Eye (tissue), 1 donor: ENCODE measurements at places on chromosomes 2 and 18.

DNA sequence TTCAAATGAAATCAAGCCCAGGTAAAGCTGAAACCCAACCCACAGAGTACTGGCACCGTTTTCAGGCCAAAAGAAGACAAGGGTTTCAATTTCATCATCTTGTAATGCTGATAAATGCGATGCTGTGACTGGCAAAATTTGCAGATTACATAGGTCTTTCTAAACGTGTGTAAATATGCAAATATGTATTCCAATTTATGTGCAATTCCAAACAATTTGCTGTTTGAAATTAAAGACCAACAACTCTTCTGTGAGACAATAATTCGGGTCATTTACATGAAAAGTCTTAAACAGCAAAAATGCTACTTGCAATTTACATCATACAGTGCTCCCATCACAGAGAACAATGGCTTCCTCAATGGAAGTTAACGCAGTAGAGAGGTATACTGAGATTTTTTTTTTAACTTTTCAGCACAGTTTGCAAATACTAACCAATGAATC lies 2.8 kb upstream of the ZNF532 start:
- DNase-seq, result peak; percentile 64

- no peak for DNase-seq
These were observed 27.7 kb upstream of the DNMT3A start for GRCh38 chr2:25369439-25369838.

GRCh38 chr2:77418537-77418936 lies 103.6 kb downstream of the LRRTM4 start:
- no peak for DNase-seq

GRCh38 chr18:46733872-46734271 lies 23.0 kb downstream of the ST8SIA5 start:
- DNase-seq, result no peak

DNA sequence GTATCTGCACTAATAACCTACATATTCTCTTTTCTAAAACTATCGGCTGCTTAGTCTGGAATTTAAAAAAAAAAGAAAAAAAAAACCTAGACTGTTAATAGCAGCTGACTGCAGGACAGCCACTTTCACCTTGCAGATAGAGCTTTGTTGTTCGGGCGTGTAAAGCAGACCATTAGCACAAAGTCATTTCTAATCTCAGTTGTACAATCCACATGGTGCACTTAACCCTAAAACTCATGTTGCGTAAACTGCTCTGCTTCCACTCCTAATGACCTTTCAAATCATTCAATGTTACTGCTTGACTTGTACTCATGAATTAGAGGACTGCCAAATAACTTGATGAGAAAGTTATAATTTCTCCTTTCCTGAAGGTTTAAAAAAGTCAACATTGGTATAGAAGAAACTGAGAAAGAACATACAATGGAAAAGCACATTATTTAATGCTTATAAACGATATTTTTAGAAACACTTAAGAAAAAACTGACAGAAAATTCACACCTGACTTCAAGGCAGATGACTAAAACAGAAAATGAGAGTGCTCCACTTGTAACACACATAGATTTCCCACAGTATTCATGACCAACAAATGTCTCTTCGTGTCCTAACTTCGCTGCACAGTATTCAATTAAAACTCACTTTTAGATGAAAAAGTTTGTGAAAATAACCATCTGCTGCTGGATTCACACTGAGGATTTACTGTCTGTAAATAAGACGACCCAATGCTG lies 2.6 kb downstream of the CDH2 start:
- peak; percentile 67 for DNase-seq

DNA sequence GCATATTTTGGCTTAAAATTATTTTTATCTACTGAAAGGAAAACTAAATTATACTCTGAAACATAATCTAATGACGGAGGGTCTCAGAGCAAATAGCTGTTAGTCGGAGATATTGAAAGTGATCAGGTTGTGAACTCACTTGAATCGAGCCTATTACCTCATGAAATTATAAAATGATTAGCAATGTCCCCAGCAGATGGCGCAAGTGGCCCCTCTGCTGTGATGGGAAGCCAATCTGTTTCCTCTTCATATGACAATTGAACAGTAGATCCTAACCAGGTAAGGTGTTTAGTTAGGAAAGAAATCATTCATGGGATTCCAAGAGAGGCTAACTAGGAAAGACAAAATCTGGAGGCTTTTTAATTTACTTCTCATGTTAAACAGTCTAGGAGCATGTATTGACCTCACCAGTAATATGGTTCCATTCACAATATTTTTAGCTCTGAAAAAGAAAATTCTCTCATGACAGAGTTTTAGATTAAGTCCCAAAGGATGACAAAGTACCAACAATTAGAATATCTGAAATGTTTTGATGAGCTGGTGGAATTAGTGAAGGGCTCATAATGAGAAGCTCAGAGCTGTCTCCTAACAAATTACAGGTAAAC lies 29.9 kb upstream of the MPPE1 start:
- DNase-seq, result peak; percentile 91

DNA sequence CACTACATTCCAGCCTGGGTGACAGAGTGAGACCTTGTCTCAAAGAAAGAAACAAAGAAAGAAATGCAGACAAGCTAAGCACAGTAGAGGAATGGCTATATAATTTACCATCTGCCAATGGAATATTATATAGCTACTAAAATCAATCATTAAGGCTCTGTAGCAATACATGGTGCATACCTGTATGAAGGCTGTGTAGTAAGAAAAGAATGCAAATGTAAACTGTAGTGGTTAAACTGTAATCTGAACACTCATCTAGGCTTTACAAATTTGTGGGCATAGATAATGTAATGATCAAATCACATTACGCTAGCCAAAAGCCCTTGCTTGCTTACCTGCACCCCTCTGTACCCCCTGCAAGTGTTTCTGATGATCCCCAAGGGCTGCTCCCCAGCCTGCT lies 230.9 kb downstream of the LTBP1 start:
- DNase-seq, result no peak

DNA sequence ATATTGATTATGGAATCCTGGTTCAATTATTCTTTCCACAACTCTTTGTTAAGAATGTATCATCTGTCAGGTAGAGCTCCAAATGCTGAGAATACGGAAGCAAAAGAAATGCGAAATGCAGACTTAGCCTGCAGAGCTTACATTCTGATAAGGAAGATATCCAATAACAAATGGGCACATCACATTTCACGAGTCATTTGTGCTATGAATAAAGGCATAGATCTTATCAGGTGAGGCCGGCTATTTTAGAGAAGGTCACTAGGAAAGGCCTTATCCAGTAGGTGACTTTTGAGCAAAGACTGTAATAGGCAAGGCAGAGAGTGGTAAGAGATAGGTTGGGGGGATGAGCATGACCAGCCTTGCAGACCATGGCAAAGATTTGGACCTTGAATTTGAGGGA lies 174.3 kb upstream of the SERPINE2 start:
- no peak for DNase-seq

DNA sequence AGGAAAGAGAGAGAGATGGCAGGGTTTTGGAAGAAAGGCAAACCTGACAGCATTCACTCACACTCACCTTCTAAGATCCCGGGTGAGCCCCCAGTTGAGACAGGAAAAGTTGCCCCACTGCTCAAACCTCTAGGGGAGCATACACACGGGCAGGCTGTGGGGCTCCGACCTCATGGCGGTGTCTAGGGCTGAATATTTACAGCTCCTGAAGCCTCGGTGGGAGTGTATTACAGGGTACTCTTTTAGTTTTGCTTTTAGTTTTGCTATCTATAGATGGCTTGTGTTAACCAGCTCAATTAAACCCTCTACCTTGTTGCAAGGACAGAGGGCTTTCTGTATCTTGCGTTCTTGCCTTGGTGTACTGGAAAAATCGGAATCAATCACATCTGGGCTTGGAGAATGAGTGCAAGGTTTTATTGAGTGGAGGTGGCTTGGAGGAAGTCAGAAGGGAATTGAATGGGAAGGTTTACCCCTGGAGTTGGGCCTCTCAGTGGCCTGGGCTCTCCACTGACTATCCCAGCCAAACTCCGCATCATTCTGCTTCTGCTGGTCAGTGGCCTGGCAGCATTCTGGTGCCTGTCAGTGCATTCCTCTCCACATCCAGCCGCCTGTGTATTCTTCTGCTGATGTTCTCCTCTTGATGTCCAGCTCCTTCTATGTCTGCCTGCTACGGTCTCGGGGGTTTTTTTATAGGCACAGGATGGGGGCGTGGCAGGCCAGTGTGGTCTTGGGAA lies 10.1 kb upstream of the IFIH1 start:
- DNase-seq, result no peak

DNA sequence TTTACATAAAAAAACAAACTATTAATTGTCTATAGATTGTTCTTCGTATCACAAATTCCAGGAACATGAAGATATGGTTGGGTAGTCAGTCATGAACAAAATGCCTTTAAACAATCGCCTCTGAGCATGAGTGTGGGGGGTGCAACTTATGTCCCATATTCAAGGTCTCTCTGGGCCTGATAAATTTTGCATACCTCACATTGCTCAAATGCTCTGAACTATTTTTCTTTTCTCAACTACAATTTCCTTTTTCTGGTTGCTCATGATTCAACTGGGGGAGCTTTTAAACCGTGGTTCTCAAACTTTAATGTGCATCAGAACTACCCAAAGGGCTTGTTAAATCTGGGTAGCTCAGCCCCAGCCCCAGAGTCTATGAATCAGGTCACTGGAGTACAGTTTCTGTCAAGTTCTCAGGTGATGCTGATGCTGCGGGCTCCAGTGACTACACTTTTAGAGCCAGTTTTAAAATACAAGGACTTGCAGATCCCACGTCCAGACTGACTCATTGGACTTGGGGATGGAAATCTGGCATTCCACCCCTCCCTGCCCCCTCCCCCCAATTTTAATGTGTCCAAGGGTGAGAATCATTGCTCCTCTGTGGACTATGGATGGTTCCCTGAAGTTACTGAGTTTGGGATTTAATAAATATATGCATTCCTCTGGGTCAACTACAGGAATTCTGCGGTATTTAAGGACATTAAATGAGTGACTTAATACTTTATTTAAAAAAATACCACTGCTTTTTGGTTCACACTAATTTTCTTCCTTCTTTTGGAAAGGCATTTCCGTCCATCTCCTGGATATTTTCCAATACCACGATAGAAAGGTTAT lies 1.5 kb upstream of the GPD2 start:
- DNase-seq, result peak; percentile 8

DNA sequence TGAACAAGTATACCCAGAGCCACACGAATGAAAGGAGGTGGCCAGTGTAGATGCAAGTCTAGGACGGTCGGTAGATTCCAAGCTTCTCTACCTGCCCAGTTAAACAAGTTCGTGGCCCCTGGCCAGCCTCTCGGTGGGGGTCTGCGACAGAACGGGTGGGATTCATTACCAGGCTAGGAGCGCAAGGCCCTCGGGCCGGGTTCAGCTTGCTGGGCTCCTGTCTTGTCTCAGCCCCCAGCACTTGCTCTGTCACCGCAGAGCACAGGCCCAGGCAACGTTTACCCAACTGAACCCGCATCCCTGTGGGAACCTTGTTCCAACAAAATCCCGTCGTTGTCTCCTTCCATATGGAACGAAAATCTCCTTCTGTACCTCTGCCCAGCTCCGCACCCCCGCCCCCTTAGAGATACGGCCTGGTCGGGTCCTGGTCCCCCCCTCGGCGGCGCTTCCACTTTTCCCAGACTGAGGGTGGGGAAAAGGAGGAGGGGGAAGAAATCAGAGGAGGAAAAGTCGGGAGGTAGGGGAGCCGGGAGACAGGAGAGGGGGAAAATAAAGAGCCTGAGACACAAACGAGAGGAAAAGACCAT lies 1.9 kb upstream of the EMX1 start:
- DNase-seq, result peak; percentile 46

GRCh38 chr18:57439985-57440330 lies 4.8 kb downstream of the ONECUT2 start:
- no peak for DNase-seq

DNA sequence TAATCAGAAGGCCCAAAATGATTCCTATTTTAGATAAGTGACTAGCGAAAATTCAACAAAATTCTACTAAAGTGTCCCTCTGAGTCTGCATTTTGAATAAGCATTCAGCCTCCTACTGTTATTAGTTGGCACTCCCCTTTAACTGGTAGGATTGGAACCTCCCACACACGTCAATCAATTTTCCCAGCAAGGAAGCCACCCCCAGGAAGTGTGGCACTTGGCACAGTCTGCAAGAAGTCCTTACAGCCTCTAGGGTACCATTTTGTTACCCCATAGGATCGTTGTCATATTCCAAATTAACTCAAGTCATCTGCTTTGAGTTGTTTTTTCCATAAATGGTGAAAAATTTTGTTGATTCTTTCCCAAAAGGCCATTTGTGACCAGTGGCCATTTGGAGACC lies 33.8 kb upstream of the POU3F3 start:
- no peak for DNase-seq

- no peak for DNase-seq
These were observed 386.2 kb downstream of the SETBP1 start for GRCh38 chr18:45066886-45067285.

DNA sequence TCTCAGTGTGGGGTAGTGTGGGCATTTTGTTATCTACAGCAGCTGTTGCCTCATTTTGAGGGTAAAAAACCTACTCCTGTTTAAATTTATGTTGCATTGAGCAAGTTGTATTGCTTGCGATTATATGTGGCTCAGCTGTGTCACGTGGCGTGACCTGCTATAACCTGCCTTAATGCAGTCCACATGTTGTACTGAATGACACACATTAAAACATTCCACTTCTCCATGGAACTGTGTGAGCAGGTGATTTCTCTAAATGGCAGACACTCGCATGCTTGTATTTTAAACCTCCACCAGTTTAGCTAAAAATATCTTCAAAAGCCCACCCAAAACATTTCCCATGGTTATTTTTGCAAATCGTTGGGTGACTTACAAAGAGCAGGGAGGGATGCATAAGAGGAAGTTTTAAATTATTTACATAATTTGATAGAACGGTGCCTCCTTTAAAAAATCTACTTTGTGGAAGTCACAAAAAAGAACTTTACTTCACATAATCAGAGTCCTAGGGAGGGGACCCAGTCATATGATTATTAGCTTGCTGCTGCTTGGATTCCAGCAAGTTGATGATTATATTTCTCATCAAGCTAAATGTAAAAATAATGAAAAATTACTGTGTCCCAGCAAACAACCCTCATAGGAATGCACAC lies 163.3 kb upstream of the ZEB2 start:
- DNase-seq, result peak; percentile 20

GRCh38 chr18:8056723-8057122 lies 489.6 kb downstream of the PTPRM start:
- DNase-seq, result no peak

DNA sequence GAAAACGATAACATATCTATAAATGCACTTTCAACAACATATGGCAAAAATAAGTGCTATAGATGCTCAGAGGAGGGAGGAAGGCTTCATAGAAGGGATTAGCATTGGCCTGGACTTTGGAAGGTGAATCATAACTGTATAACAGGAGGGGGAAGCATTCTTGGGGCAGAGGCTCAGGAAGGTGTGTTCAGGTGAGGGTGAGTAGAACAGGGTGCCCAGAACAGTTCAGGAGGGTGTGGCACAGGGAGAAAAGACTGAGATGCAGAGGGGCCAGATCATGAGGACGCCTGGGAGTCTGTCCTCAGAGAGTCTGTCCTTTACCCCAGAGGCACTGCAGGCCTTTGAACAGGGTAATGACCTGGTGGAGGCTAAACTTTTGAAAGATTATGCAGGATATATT lies 29.3 kb upstream of the MEP1B start:
- no peak for DNase-seq

GRCh38 chr2:164719996-164720941 lies 99.0 kb upstream of the GRB14 start:
- no peak for DNase-seq
